ENCODE measurements at places on chromosomes 4 and X.

GRCh38 chr4:141571362-141571761, 65.0 kb upstream of the IL15 start:
- no peak for DNase-seq

- DNase-seq = no peak
Measured at GRCh38 chr4:159508917-159509500, 406.1 kb downstream of the RAPGEF2 start.

GRCh38 chr4:187839765-187840164, 155.8 kb upstream of the ZFP42 start:
- no peak for DNase-seq

- DNase-seq = no peak
Measured at GRCh38 chr4:76781698-76782595, 116.0 kb downstream of the SOWAHB start.

DNA sequence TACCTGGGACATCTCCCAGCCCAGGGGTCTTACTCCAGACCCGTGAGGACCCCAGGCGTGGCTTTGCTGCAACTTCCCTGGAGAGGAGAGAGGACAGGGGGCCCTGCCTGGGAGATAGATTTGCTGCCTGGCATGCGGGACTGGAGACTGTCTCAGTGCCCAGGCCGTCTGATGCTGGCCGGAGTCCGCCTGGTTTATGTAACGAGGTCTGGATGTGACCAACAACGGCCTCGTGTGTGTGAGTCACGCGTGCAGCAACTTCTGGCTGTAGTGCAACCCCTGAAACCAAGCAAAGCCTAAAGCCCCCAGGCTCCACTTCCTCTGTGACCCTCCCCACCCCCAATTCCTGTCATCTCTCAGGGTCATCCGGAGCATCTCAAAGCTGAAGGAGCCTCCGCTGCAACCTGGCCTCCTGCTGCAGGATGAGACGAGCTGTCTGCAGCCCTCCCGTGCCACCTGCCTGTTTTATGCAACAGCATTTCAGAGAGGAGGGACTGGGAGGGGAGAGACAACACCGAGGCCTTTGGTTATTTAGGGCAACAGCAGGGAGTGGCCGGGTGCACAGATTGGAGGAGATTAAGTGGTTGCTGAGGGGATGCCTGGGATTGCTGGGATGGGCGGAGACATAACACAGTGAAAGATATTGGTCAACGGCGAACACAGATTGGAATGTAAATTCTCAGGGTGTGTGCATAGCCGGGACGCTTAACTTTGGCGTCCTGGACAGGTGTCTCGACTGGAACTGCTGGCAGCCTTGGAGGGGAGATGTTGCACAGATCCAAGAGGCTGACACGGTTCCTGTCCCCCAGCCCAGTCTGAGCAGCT, 16.0 kb downstream of the XG start:
- no peak for DNase-seq

DNA sequence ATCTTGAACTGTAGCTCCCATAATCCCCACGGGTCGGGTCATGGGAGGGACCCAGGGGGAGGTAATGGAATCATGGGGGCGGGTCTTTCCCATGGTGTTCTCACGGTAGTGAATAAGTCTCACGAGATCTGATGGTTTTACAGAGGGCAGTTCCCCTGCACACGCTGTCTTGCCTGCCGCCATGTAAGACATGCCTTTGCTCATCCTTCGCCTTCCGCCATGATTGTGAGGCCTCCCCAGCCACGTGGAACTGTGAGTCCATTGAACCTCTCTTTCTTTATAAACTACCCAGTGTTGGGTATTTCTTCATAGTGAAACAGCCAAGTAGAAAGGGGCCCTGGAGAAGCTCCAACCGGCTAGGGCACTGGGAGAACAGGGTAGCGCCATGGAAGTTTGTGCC, 12.3 kb downstream of the CTAG1A start:
- no peak for DNase-seq

DNA sequence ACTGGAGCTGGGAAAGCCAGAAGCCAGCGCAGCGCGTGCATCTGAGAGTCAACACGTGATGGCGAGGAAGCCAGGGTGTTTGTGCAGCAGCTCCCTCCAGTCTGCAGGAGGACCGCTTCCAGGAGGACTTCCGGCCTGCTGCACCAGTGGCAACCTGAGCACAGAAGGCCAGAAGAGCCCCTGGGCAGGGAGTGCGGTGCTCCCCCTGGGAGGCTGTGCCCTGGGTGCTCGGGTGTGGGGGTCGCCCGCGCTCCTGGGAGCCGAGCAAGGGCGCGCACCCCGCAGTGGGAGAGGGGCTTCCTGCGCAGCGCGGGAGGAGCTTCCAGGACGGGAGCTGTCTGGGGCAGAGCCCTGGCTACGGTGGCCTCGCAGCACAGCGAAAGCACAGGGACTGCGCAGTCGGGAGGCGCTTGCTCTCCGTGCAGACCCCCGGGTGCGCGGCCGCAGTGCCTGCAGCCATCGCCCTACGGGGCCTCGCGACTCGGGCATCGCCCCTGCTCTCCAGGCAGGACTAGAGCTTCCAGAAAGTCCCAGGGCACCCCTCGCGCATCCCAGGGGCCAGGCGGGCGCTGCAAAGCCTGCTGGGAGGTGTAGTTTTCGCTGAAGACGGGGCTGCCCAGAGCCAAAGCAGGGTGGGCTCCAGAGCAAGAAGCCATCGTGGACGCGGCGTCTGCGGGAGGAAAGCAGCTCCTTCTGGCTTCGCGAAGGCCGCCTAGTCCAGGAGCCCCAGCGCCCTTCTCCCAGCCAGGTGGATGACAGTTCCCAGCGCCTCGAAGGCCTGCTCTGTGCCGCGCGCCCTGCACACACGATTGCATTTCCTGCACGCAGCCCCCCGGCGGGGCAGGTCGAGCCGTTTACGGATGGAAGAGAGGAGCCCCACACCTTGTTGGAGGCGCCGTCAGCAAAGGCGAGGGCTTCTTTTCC, 24.1 kb upstream of the WFS1 start:
- DNase-seq = no peak

- DNase-seq = no peak
Measured at GRCh38 chr4:183299464-183299863, 20.6 kb downstream of the CLDN22 start.

DNA sequence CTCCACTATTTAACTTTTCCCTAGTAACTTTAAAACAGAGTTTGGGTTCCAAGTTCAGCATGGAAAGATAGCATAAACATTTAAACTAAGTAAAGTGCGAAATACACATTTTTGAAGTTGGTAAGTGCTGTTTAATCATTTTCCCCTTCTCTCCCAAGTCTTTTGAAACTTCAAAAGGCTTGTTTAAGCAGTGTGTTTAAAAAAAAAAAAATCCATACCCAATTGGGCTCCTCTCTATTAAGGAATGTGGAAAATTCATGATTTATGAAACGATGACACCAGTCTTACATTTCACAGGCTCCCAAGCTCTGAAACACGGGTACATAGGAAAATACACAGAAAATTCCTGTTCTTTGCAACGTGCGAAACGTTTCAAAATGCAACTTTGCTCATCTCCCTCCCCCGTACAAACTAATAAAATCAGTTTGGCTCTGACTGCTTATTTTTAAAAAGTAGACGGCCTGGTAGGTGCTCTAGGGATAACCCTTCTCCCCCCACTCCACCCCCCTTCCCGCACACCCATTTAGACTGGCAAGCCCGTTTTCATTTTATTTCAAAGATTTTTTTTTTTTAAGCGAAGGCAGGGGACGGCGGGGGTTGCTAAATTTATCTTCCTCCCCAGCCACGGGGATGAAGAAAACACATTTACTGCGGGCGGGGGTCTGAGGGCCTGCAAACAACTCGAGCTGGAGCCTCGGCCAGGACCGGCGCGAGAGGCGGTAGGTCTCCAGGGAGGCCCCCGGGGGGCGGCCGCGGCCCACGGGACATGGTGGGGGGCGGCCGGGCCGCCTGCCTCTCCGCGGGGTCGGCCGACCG, 786 bp upstream of the ZFX start:
- no peak for DNase-seq

DNA sequence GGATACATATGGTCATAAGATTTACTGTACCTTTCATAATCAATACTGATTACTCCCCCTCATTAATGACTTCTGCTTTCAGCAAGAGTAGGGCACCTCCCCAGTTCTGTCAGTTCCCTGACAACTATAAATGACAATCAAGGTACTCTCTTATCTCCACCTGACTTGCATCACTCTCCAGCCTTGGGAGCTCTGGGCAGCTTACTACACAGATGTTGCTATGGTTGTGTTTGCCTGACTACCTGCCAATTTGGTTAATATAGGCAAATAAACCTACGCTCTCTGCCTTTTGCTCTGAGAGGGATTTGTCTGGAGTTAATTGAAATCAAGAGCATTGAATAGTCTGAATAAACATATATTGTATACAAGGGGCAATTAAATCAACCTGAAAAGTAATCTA, 22.8 kb upstream of the MAP7D3 start:
- DNase-seq = no peak

- no peak for DNase-seq
Measured at GRCh38 chr4:85406185-85406584, 68.8 kb upstream of the ARHGAP24 start.

DNA sequence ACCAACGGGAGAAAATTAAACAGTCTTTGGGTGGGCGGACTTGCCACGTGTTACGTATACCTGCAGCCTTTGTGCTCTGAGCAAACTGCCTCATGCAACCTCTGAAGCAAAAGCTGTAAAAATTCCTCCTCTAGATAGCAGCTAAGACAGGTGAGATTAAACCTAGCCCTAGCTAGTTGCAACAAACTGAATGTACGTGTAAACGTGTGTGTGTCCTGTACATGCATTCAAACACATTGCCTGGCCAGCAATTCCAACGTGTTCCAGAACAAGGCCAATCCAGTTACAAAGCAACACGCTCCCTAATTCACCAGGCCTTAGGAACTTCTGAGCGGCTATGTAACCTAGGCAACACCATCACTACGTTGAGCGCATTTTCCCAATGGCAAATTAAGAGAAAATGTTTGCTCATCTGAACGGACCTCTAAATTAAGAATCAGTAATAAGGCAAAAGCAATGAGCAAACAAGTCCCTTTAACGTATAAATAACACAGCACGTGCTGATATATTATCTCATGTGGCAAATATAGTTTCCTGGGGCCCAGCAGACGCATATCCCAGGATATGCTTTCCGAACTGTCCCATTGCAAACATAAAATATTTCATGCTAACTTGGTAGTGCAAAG, 792 bp downstream of the PPID start:
- DNase-seq = no peak

DNA sequence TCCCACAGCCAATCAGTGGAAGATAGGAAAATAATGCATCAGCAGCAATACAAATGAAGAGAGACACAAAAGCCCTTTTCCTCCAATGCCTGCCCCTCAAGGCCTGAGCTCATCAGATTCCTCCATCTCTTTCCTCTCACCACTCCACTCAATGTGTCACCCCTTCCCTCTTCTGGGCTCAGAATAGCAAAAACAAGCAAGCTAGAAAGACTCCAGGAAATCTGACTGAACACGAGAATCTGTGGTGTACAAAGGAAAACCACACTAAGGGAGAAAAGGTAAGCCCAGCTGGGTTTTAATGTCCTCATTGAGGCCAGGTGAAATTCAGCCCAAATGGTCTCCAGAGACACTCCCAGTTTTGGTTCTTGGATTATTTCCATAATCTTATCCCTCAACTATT, 46.3 kb downstream of the ARHGEF9 start:
- DNase-seq = no peak

DNA sequence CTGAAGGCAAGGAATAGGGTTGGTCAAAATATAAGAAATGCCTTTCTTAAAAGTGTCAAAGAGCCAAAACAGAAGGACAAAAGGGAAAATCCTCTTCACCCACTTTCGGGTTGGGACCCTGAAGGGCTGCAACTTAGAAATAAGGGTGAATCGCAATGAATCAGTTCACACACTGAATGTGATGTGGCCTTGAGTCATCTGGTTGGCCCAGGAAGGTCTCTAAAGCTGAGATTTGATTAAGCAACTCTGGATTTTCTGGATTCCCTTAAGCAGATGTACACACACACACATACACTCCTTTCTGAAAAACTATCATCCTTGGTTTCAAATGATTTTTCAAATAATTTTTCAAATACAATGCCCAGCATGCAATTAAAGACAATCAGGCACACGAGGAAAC, 13.1 kb downstream of the TAB3 start:
- DNase-seq = no peak

- no peak for DNase-seq
Measured at GRCh38 chr4:65552057-65552456, 118.2 kb downstream of the EPHA5 start.

DNA sequence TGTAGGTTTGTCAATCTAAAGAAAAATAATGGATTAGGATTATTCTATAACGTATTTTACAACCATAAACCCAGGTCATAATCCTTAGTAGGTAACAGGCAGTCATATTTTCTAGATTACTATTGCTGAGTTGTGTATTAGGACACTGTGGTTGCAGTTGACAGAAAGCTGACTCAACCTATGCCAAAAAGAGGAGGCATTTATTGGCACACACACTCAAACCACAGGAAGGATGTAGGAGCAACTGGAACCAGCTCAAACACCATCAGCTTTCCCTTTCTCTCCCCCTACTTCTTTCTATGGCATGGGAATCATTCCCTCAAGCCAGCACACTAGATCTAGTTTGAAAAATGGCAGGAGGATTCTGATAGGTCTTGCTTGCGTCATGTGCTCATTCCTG, 136.4 kb upstream of the FAM9C start:
- DNase-seq = no peak

GRCh38 chr4:19725130-19725529, 526.6 kb upstream of the SLIT2 start:
- DNase-seq = no peak

DNA sequence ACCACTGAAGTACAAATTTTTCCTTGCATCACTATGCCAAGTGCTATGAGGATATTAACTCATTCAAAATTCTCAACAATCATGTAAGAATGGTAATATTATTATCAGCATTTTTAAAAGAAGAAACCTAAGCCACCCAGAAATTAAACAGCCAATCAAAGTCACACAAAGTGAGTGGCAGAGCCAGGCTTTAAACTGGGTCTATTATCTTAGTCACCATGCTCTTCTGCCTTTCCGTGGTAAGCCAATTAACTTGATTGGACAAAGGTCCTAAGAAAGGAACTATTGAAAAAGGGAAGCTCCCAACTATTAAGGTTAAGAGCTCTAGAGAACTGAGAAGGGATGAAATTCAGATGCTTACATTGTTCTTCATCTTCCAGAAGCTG, 111.5 kb downstream of the ASB9 start:
- no peak for DNase-seq

- no peak for DNase-seq
Measured at GRCh38 chr4:148951346-148951745, 509.1 kb upstream of the NR3C2 start.

GRCh38 chr4:145177906-145178538, 2.4 kb downstream of the OTUD4 start:
- DNase-seq = no peak

DNA sequence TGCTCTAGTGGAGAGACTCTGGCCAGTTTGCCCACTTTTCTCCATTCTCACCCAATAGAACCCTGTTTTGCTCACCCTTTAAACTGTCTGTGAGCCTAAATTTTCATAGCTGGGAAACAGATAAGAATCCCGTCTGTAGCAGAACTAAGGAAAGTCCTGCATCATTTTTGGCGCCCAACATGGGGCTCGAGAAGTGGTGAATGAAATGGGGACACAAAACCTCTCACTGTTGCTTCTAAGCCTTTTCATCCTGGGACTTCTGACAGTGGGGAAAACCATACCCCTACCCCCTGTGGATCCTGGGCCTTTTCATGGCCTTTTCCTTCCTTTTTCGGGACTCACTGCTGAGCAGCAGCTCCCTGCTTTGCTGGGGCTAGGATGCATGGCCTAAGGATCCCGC, 189.9 kb downstream of the INPP4B start:
- DNase-seq = no peak

GRCh38 chr4:163871078-163871477, 376.6 kb downstream of the TMA16 start:
- no peak for DNase-seq

GRCh38 chrX:30301208-30301607, 8.0 kb downstream of the NR0B1 start:
- no peak for DNase-seq
